ENCODE measurements at places on chromosomes 5 and 9.
A peak's percentile ranks its signal among the peaks of the same experiment; 100 is the strongest.

- DNase-seq, result peak; percentile 20
Measured at GRCh38 chr5:143016777-143017516, 246.8 kb downstream of the ARHGAP26 start.

GRCh38 chr9:108530141-108530540, 325.6 kb downstream of the ACTL7B start:
- DNase-seq, result no peak

DNA sequence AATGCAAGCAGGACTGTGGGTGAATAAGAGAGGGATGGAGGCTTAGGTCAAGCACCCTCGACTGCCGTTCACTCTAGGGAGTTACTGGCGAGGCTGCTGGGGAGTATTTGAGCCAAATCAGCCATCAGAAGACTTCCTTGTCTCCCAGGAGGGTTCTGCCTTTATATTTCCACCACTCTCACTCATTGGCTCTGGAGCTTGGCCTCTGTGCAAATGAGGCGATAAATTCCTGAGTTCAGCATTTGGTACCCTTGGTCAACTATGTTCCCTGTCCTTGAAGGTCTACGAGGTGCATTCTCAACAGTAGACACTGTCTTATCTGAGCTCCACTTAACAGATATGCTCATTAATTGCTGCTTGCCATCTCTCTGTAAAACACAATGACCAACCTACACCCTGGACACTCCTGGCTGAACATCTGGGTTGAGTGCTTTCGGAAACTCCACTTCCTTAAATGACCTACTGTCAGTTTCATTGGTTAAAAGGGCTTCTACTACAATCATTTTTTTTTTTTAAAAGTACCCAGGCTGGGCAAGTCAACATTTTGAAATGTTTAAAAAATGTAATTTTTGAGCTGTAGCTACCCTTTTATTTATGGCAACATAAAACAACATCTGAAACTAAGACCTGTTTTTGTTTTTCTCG, 153.2 kb downstream of the NTRK2 start:
- DNase-seq, result no peak

DNA sequence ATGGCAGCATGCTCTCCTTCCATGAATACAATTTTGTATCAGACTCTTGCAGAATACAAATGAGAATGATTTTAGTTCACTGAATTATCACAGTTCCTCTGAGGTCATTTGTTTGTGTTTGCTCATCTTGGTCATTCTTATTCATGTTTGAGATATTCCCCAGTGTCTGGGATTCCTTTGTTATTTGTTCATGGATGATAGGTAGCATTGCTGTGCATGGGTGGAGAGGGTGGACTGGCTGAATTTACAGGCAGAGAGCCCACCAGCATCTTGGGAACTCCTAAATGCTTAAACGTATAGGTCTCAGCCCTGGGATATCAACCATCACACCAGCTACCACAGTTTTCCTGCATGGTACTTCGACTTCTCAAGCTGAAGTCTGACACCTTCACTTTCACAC, 459.8 kb downstream of the CCDC171 start:
- DNase-seq, result no peak

DNA sequence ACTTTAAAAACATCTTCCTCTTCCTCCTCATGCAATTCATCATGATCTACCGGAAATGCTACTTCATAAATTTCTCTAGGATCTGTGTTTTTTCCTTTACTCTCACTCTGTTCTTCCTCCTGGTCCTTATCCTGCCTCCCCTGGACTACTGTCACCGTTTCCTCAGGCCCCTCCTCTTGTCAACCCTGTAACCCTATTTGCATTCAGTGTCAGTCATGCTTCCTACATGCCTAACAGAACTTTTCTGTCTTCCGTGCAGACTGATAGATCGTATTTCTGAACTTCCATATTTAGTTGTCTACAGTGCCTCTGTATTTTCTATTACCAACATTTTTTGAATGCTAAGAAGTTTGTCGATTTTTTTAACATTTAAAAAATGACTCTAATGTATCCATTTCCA, 27.3 kb downstream of the HTR4 start:
- DNase-seq, result no peak

DNA sequence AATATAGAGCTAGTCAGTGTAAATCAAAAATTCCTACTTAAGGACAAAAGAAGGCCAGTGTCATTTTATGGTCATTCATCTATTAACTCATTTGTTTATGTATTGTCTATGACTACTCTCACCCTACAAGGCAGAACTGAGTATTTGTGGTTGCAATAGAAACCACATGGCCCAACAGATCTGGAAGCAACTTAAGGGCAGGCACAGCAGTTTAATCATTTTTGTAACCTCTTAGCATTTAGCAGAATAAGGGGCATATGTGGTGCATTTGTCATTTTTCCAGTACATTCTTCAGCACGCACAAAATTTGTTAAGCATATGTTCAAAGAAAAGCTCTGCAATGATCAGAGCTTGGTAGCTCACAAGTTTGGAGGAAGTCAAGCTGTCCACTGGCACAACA, 1.1 kb downstream of the FKBP15 start:
- no peak for DNase-seq

- DNase-seq, result peak; percentile 71
Measured at GRCh38 chr5:122078116-122079110, at the start of gene LOX. TSS of gene LOX (minus strand) at chr5:122078259. CDS start at chr5:122077985, 274 bp downstream.

DNA sequence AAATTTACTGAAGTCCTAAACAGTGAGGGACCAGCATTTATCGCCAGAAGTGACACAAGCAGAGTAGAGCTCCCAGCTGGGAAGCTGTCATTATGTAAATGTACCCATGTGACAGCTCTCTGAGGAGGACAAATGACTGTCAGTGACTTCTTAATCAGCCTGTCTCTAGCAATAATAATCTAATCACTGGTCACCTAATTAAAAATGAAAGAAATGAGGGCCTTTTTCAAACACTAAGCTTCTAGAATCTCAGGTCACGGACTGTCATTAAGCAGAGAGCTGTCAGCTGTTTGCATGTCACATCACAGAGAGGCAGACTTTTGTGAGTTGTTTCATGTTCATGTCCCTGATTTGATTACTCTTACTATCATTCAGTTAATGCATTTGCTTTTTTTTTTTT, 77.9 kb upstream of the FBXL17 start:
- no peak for DNase-seq

DNA sequence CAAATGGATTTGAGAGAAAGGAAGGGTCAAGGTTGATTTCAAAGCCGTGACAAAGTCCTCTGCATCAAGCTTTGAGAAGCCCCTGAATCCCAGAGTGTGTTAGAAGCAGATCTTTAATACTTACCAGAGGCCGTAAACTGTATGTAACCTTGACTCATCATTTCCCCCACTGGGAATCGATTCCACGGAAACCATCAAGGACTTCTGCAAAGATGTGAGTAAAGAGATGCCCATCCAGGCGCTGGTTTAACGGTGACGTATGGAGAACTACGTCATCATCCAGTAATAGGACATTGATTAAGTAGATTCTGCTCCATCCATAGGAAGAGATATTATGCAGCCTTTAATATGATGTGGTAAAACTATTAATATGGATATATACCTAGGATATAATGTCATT, 1.6 kb downstream of the RNF183 start:
- no peak for DNase-seq

DNA sequence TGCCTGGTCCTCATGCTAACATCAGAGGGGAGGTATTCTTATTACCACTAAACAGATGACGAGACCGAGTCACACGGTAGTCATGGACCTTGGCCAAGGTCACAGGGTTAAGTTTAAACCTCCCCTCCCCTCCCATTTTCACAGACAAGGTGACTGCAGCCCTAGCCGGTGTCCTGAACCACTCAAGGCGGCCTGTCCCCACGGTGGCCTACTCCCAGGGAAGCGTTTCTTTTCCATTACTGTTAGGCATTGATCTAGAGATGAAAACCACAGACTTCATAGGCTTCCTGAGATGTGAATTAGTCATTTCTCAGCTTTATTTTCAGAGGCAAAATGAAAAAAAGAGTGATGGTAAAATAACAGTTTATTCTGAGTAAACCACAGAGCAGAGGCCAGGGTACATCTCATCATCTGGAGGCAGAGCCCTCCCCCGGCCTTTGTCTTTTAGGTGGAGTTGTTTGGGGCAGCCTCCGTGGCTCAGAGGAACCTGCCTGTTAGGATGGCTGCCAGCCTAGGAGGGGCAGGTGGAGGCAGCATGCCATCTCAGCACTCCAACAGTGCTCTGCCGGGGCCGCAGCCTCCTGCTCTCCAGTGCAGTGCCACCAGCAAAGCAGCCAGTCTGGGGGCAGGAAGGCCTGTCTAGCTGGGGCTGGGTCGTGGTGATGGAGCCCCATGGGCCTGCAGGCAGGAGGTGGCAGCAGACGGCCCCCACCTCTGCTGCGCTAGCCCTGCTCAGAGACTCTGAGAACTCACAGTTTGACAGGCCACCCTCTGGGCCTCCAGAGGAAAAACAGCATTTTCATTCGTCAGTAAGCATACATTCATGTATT, 71.2 kb downstream of the RAPGEF1 start:
- DNase-seq, result no peak

DNA sequence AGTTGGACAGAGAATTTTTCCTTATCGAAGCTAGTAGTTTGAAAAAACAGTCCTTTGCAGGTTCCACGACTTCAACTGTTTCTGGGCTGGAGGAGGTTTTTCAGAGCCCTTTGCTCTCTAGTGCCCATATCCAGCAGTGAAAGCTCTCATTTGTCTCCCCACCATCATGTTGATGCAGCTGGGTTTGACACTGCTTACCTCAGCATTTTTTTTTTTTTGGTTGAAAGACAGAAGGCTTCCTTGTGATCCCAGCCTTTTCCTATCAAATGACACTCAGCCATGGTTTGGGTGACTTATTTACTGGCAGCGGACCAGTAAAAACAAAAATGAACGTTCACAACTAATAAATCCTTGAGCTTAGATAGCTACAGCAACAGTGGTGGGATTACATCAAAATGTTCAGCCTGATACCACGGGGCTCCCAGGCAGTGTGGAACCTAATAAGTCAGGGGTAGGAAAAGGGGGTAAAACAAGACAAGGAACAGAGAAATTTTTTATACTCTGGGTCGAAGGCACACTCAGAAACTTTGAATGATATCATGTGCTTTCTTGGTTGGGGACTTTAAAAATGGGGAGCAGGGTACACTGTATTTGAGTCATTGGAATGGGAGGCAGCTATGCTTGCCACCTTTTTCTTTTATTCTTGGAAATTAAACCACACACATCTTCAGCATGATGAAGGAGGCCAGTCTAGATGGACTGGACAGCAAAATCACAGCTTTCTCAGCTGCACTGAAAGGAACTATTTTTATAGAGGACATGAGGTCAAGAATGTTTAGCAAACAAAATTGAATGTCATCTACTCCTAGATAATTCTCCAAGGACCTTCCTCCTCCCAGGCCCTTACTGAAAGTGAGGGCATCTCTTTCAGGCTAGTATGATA, 308.9 kb upstream of the MPDZ start:
- DNase-seq, result no peak

DNA sequence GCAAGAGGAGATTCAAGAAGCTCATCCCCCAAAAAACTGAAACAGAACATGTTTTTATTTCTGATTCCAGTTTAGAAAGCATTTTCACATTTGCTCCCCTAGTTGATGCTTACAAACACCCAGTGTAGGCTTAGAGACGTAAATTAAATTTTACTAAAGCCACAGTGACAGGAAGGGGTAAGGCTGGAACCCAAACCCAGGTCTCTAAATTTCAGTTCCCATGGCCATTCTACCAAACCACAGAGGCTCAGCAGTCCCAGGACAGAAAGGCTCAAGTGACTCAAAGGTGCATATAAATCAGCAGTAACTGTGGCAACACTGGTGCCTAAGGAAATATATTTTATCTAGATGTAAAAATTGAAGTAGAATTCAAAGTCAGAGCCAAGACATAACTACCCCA, 128.7 kb downstream of the CEP120 start:
- no peak for DNase-seq

GRCh38 chr5:51411921-51412325, 28.7 kb downstream of the ISL1 start:
- no peak for DNase-seq

GRCh38 chr5:106085136-106085535, 1585.6 kb downstream of the EFNA5 start:
- no peak for DNase-seq

GRCh38 chr5:157350939-157351801, 85.2 kb downstream of the CYFIP2 start:
- no peak for DNase-seq

DNA sequence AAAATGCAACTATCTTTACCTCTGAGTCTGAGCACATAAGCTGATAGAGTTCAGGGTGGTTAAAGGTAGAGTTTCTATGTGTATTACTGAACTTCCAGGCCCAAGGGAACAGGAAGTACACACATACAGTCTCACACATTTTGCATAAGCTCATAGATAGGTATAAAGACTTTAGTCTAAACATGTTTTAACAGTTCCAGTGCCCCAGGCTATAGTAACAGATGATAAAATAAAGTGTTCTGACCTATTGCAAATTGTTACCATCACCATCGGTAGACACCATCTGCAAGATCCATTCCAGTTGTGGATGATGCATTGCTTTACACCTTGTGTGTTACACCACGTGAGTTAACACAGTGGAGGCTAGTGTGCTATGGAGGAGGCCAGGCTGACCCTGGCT, 95.8 kb downstream of the TMEM174 start:
- DNase-seq, result no peak

DNA sequence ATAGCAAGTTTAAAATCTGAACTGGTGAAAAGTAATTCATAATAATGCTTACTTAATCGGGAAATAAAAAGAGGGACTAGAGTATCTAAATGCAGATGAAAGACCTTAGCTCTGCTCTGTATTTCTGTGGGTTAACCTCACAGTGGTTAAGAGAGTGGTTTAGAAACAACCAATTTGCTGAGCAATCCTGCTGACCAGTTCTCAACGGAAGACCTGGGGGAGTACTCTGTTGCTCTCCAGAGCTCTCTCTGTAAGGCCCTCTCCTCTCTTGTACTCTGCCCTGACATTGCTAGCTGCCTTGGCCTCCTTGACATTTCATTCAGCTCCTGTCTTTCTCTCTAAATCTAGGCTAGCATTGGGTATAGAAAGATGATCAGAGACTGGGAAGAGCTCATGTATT, 1186.6 kb upstream of the SEMA6A start:
- no peak for DNase-seq

GRCh38 chr5:127585661-127586060, 63.2 kb upstream of the CTXN3 start:
- DNase-seq, result no peak

GRCh38 chr5:84373506-84373905, 11.2 kb downstream of the EDIL3 start:
- no peak for DNase-seq

- DNase-seq, result no peak
Measured at GRCh38 chr5:23677996-23678395, 170.6 kb downstream of the PRDM9 start.

Data from HuH-7 (cell line).